Activated CD4-positive, alpha-beta T cell treated with anti-CD3 and anti-CD28 coated beads for 4 hours (primary cell): ENCODE measurements at places on chromosomes 6 and 20.

GRCh38 chr20:17845701-17846475, 122.7 kb downstream of the SNX5 start:
- DNase-seq: no peak

GRCh38 chr6:4017834-4018170, 61.1 kb downstream of the FAM217A start:
- no peak for DNase-seq

GRCh38 chr6:165721356-165721755, 58.3 kb upstream of the PDE10A start:
- no peak for DNase-seq

DNA sequence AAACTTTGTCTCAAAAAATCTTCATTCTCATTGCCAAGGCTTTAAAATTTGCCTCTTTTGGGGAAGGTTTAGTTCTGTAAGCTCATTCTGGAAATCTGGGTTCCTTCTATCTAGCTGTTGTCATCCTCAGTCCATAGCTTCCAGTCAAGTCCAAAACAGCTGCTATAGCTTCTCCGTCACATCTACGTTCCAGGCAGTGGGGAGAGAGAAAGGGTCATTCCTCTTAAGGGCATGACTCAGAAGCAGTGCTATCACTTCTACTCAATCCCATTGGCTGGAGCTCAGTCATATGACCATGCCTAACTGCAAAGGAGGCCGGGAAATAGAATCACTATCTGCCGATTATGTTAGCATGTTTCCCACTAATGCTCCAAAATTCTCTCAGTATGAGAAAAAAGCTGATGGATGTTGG, 141.4 kb upstream of the PTPN1 start:
- DNase-seq: no peak
